ENCODE measurements at places on chromosomes 3 and 15.

DNA sequence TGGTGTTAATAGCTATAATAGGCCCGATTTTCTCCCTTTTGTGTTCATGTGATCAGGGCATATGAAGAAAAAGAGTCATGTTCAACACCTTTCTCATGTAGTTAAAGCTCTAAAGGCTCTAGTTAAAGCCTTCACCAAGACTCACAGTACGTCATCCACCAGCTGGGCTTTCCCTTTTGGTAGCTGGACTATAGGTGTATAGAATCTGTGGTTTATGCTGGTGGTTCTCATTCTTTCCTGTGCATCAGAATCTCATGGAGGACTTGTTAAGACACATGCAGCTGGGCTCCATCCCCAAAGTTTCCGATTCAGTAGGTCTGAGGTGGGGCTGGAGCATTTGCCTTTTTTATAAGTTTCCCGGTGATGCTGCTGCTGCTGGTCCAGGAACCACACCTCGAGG, 31.0 kb downstream of the CFAP91 start:
- no peak for DNase-seq

DNA sequence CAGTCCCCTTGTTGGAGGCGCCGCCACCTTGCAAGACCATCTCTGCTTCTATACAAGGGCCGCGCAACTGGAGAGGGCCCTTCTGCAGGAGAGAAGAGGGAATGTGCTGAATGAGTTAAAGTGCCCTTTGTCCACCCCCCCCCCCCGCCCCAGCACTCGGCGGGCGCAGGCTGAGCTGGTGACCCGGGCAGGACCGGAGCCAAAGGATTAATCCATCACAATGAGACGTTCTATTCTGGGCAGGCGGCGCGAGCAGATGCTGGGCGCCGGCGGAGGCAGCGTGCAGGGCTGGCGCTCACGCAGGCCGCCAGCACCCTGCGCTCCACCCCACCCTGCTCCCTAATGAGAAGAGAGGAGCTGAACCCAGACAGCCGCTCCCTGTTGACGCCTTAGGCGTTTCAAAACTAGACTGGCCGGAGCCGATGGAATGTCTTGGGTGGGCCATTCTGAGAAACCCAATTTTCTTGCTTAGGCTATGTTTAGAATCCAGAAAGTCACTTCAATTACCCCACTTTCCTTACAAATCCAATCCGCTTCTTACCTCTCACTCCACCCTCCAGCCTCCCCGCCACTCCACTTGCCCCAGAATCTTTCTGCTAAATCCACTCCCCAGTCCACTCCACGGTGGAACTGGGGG, 32.9 kb downstream of the GJD2 start:
- no peak for DNase-seq

DNA sequence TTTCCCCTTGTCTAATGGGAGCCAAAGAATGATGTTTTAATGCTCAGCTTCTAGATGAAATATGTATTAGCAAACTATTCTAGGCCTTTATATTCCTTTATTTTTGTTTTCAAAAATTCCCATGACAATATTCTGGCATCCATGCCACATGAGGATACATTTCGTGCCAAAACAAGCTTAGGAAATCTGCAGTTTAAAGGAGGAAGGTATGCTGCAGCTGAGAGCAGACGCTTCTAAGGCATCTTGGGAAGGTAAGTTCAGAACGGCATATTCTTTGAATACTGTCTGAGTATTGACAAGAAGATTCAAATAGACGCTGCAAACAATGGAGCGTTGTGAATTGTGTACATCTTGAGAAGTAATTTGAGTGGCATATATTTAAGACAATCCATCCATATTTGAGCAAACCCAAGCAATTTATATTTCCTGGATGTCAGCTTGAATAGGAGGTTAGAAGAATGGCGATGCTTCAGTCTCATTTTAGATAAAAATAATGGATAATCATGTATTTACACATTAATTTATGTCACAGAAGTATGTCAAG, 158.6 kb downstream of the RAP2B start:
- no peak for DNase-seq

DNA sequence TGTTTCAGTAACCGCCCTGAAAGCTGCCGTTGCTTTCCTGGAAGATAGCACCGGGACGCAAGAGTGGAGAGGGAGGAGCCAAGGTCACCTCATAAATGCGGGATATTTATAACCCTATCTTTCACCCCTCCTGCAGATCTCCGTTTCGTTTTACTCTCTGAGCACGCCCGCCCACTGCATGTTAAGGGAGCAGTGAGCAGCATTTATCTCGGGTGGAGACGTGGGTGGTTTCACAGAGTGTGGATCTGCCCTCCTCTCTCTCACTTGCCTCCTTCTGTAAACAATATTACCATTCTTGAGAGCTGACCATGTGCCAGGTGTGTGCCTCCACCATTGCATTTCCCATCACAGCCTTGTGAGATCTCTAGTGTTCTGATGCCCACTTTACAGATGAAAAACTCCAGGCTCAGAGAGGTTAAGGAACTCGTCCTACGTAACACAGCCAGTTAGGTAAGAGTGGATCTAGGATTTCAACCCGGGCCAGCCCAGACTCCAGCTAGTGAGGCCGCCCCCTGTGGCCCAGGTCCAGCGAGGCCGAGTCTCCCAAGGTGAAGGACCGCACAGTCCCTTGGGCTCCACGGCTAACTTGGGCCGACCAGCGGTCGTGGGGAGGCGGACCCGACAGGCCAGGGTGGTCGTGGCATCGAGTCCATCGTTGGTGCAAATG, 16.9 kb upstream of the SEMA4B start:
- DNase-seq: peak; percentile 95

DNA sequence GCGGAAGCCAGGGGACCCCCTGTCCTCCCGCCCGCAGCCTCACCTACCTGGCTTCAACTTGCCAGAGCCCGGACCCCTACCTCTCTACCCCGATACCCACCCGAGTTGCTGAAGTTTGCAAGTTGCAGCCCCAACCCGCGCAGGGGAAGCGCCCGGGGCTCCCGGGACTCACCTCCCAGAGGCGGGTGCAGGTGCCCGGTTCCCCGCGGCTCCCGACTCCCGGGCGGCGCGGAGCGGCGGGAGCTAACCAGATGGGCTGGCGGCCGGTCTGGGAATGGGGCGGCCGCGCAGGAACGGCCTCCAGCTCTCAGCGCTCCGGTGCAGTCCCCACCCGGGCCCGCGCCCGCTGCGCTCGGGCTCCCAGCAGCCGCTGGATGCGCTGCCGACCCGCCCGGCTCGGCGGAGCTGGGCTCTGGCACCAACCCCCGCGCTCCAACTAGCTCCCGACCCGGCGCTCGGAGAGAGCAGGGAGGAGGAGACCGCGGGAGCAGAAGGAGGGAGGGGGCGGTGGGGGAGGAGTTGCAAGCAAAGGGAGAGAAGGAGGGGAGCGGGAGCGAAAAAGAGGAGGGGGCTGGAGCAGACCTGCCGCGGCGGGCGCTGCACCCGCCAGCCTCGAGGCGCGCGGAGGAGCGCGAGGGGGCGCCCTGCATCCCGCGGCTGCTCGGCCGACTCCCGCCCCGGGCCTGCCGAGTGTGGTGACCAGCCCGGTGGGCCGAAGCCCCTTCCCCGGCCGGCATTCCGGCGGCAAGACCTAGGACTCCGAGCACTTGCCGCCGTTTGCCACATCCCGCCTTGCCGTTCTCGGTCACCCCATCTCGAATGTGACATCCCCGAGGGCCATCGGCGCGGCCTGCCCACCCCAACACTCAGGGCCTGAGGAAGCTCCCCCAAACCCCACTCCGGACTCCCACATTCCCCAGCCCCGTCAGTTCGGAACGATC, at the start of gene SEMA5B:
SEMA5B (minus strand) TSS at position 472 of the 941 bp plus-strand sequence. CDS start 66,500 bp downstream, outside the sequence.
- DNase-seq: peak; percentile 27

DNA sequence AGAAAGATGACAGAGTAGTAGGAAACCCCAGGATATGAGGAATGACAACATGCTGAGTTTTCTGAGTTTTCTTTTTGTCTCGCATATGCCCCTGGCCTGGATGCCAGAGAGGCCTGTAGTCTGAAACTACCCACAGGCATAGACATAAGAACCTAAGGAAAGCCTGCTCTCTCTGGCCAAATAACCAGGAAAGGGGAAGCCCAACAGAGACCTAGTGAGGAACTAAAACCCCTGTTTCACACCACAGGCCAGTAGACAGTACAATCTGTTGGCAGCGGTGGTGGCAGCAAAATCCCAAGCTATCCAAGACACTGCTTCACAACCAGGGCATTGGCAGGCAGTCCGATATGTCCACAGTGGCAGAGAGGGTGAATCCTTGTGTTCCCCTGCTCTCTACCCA, 55.0 kb upstream of the DCP1A start:
- no peak for DNase-seq

- DNase-seq: peak; percentile 88
Observed at GRCh38 chr15:65028921-65029735, at the start of gene MTFMT. MTFMT (minus strand) TSS chr15:65029639; CDS start chr15:65029613, 26 bp downstream.

- no peak for DNase-seq
Observed at GRCh38 chr15:36738817-36739216, 159.4 kb downstream of the CDIN1 start.

GRCh38 chr15:89566181-89566580, 9.1 kb upstream of the TICRR start:
- DNase-seq: no peak

DNA sequence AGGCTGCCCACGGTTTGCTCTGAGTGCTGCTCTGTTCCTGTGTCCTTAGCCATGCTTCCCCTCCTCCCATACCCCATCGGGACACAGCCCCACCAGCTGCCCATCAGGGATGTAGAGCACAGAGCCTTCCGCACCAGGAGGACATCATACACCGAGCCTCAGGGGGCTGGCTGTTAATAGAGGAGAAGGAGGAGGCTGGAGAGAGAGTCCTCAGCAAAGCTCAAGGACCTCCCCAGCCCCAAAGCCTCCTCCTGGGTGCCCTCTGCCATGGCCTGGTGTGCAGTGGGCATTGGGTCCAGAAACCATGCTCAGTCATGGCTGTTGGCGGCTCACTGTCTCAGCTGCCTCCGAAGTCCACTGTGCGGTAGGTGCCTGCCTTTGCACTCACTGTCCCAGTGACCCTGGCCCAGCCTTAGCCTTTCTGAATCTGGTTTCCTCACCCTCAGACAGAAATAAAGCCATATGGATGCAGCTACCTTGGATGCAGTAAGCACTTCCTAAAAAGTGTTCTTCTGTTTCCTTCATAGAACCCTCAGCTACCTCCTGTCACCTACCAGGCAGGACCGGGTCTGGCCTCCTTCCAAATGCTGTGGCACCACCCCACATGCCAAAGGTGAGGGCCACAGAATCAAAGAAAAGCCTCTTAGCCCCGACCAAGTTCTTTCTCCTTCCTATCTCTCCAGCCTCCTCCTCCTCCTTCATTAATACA, 53.9 kb downstream of the ACAD9 start:
- no peak for DNase-seq

DNA sequence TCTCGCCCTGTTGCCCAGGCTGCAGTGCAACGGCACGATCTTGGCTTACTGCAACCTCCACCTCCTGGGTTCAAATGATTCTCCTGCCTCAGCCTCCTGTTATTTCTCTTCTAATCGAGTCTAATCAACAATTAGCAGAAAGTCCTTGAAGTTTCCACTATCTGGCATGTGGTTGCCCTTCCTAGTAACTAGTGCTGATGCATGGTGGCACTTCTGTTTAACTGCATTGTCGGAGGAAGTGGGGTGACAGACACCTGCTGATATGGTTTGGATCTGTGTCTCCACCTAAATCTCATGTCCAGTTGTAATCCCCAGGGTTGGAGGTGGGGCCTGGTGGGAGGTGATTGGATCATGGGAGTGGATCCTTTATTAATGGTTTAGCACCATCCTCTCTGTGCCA, 9.2 kb downstream of the CRTAP start:
- no peak for DNase-seq

GRCh38 chr15:31060429-31061140, 40.9 kb downstream of the TRPM1 start:
- no peak for DNase-seq

GRCh38 chr3:52463416-52463815, 8.0 kb downstream of the NISCH start:
- no peak for DNase-seq

DNA sequence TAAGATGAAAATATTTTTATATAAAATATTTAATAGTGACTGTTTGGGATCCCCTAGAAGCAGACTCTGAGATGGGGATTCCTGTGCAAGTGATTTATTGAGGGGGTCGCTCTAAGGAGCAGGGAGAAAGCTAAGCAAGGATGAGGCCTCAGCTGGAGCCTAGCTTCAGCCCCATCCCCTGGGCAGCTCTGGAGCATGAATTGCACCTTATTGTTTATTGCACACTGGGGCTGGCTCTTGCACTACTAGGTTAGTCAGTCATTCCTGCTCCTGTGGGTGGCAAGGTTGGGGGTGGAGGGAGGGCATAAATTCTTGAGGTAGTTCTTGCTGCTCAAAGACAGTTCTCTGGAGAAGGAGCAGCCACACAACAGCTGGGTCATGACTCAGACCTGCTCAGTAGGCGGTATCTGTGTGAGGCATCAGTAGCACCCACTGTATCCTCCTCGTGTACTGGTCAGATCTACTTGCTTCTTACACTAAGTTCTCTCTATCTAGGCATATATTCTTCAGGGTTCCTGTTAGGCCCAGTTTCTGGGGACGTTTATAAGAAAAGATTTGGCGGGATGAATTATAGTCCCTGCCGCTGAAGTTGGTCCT, 27.2 kb upstream of the TNFSF10 start:
- DNase-seq: no peak

DNA sequence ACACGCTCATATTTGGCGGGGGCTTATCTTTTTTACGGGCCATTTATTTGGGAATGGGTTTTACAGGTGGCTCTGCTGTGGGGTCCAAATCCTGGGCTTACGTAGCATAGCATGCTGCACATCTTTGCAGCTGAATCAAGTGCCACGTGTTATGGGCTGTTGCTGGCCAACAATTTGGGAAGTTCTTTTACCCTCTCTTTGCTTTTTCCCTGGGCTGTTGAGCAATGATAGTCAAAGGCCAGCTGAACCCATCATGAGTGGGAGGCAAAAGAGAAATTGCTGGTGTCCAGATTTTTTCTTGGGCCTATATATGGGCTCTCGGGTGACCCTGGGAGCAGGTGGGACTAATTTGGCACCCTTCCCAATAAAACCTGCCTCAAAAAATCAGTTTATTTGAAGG, 209.3 kb upstream of the SATB1 start:
- DNase-seq: no peak

DNA sequence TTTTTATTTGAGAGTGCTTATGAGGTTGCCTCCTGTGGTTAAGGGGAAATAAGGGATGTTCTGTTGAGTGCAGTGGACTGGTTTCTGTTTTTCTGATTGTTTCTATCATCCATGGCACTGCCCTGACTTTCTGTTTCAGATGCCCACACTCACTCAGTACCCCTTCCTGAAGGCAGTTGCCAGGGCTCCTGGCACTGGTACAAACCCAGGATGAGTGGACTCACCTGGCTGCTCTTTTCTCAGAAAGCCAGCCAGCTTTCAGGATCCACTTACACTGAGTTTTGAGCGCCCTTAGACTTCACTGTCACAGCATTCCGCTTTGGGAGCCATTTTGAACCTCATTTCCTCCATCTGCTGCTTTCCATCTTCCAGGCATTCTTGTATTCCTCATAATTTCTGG, 55.9 kb upstream of the ADAMTSL3 start:
- no peak for DNase-seq

GRCh38 chr15:47136236-47136635, 581.1 kb upstream of the SEMA6D start:
- DNase-seq: no peak

DNA sequence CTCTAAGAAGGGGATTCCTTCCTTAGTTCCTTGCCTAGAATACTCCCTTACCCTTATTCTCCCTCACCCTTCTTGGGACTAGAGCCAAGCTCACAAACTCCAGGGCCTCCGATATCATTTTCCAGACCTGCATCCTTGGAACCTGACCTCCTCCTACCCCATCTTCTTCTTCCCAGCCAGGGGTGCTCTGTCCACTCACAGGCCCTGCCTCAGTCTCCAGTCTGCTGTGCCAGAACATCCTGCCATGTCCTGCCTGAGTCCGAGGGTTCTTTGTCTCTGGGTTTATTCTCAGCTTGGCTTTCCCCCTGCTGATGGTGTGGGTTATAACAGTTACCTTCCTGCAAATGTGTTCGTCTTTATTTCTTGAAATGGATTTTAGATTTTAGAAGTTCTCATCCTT, 59.9 kb upstream of the MCF2L2 start:
- DNase-seq: no peak
